ENCODE measurements at places on chromosomes 7 and 10.

DNA sequence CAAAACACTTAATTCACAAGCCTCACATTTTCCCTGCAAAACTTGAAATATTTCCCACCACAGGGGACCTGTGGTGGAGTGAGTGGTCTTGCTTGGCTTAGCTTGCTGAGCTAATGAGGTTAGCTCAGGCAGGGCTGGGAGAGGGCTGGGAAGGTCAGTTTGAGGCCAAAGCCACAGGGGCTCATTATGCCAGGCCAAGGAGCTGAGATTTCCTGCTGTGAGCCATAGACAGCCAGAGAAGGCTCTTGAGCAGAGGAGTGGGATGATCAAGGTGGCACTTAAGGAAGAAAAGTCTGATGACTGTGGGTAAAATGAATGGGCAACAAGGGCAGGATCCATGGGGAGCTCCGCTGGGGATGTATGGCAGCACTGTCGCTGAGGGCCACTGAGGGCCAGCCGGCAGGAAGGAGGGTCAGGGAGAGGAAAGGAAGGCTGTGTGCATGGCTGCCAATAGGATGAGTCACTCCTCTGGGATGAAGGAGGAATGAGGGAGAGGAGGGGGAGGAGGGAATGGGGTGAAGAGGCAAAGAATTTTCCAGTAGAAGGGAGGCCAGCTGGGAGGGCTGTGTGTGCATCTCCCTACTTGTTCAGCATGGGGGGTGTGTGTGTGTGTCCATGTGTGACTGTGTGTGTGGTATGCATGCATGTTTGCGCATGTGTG, 18.7 kb upstream of the ZNF488 start:
- no peak for DNase-seq

DNA sequence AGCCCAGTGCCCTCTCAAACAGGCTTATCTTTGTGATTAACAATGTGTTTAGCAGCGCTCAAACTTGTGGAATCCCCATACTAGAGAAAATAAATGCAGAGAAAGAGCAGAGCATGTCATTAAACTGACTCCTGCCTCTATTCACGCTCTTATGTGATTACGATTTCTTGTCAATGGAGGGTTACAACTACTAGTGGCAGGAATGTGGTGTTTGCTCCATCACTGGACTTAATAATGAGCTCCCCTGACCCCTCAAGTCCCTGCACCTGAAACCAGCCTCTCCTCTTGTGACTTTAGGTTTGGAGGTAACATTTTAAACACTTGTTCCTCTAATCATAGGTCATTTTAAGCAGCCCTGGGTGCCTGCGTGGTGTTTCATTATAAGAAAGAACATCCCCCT, 121.9 kb downstream of the PLPP4 start:
- DNase-seq, result no peak

GRCh38 chr7:873367-874002, 2.9 kb upstream of the GET4 start:
- DNase-seq, result peak; percentile 78

GRCh38 chr10:132546567-132547420, 9.2 kb downstream of the INPP5A start:
- no peak for DNase-seq

DNA sequence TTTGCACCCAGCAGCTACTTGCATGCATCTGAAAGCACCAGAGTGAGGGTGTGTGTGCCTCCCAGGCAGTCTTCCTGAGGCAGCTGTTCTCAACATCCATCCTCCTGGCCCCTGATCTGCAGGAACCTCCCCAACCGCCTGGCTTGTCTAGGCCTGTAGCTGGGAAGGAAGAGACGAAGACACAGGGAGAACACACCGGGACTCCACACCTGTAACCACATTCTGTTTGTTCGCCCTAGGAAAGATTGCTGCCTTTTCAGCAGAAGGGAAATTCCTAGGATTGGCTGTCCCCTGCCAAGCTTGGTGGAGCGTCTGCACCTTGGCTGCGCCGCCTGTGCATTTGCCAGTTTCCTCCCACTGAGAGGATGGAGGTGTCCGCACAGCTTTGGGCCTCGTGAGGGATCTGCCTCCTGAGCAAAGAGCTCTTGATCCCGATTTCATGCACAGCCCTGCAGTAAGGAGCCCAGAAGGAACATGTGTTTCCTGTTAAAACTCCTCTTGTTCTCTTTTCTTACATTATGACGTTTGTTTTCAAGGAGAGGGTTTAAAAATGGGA, 154.6 kb downstream of the TPST1 start:
- no peak for DNase-seq

GRCh38 chr10:92081641-92082040, 158.1 kb downstream of the BTAF1 start:
- no peak for DNase-seq

GRCh38 chr10:77160679-77161078, 476.9 kb downstream of the KCNMA1 start:
- no peak for DNase-seq

- no peak for DNase-seq
Observed at GRCh38 chr7:132518102-132518838, 58.0 kb downstream of the PLXNA4 start.

DNA sequence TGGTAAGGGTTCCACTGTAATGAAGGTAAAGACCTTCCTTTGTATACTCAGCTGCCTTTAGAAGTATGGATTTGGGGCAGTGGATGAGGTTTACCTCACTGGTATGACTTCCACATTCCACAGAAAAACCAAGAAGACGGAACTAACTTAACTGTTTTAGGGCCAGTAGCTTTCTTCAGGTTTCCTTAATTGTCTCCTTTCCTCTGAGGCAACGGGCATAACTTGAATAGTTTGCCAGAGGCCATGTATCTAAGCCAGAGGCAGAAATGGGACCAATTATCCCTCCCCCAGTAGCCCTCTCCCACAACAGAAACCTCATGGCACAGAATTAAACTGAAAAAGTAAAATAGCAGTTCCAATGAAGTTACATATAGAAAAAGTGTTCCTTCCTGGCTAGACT, 281.7 kb downstream of the PHTF2 start:
- no peak for DNase-seq

GRCh38 chr10:122139627-122140170, 131.4 kb upstream of the BTBD16 start:
- DNase-seq, result no peak

DNA sequence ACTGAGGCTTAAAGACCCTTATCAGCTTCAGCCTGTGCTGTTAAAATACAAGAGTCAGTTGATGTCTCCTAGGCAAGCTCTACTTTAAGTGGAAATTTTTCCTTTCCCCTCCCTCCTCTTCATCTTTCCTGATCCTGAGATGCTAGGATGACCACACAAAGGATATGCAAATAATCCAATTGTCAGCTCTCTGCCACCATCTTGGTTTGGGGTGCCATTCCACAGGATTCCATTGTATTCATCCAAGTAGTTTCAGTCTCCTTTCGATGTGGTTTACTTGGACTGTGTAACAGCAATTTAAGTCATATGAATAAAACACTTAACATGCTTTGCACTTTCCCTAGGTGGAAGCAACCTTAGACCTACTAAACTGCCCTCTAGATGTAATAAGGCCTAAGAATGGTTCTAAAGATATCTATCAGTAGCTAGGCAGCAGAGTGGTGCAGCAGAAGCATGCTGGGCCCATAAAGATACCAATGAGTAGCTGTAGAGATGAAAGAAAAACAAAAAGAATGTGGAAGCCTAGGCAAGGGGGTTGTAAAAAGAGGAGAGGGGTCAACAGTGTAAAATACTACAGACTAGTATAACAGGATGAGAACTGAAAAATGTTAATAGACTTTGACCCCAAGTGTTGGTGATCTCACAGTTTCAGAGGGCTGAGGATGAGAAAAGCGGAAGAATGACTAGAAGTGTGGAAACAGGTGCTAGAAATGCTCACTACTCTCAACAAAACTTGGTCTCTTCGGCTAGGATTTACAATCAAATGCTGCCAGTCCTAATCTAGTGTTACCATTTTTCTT, 2.4 kb upstream of the CFAP69 start:
- DNase-seq, result no peak

- no peak for DNase-seq
Observed at GRCh38 chr7:45682836-45683555, 108.8 kb downstream of the ADCY1 start.

DNA sequence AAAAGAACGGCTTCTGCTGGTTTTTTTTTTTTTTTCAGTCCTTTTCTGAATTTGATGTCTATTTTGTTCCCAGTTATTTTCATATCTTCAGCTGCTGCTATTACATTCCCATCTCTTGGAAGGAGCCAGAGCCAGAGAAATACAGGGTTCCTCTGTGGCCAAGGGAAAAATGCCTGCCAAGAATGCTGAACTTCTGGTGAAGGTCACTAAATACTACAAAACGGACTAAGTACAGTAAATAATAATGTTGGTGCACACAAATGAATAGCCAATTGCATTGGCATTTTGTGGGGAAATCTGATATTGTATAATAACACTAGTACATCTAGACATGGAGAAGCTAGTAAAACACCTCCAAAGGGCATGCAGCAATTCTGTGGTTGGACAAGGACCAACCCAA, 56.3 kb upstream of the ZEB1 start:
- DNase-seq, result no peak

DNA sequence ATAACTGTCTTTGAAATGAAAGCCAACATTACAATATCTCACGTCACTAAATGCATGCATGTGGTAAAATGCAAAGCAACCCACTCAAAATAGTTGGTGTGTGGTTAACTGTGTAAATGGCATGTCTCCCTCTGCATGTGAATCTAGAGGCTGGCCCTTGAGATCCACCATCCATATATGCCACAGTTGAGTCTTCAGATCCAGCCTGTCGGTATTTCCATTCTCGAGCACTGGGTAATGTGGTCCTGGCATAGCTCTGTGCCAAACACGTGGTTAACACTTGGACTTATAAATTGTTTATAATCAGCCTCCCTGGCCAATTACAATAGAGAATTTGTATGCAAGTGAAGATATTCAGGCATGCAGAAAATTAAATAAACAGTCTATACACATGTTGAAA, 90.3 kb downstream of the LYZL1 start:
- no peak for DNase-seq

DNA sequence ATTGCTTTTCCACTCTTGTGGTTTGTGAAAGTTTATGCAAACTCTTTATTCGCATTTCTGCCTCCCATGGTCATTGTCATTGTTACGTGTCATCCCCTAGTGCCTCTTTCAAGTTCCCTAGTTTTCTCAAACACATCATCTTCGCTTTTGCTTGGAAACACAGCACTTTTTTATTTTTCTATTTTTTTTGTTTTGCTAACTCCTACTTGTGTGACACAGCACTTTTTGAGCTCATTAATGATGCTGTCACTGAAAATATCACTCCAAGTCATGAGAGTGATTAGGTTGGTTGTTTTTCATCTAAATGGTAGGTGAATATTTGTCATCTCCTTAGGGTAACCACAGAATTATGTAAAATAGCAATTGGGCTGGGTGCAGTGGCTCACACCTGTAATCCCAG, 8.5 kb upstream of the STX1A start:
- no peak for DNase-seq

- peak; percentile 94 for DNase-seq
Observed at GRCh38 chr7:113710310-113711096, 208.3 kb downstream of the PPP1R3A start.

GRCh38 chr7:121083138-121083789, 94.8 kb downstream of the CPED1 start:
- DNase-seq, result no peak

GRCh38 chr7:137454767-137455166, 111.2 kb upstream of the PTN start:
- no peak for DNase-seq

GRCh38 chr7:84224505-84224904, 29.9 kb upstream of the SEMA3A start:
- DNase-seq, result no peak

DNA sequence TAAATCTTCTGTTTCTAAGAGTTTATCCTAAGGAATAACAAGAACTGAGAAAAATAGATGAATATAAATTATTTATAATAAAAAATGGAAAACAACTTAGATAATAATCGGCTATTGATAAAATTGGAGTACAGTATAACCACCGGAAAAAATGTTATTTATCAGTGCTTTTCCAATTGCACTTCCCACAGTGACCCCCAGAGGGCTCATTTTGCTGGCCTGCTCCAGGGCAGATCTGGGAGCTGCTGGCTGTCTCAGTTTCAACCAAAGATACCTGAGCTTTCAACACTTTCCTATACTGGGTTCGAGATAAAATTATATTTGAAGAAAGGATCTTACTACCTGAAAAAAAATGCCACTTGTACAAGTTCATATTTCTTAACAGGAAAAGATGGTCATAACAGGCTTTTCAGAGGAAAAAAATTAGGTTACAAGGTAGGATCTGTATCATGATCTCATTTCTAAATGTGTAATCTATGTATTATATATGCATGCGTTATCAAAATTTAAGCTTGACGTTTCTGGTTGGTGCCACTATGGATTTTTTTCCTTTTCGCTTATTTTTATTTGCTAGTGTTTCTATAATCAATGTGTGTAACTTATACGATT, 165.7 kb downstream of the NPSR1 start:
- peak; percentile 80 for DNase-seq

DNA sequence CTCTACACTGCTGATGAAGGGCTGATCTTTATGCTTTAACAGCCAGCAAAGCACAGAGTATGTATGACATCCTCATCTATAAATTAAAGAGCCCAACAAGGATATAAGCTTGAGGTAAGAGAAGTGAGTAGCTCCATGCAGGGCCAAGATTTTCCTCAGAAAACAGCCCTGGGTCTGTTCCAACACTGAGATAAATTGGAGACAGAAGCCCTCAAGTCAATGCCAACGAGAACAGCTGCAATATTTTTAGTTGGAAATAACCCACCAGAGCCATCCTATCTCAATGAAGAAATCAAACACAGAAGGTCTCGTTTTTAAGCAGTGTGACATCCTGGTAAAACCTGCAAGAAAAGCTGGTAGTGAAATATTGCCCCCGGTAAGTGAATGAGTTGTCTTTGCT, 297.0 kb upstream of the AUTS2 start:
- no peak for DNase-seq

DNA sequence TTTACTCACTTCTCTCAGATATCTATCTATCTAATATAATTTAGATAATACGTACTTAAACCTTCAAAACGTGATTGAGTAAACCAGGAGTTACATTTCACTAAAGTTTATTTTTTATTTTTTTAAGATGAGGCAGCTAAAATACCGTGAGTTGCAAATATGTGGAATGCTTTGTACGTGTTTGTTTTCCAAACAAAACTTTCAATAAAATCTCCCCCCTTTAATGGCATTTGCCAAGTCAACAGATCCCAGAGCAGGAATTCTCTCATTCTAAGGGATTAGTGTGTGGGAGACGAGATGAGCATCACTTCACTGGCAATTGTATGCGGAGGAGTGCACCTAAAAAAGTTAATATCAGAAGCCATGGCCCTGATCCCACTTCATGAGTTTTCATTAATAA, 53.7 kb upstream of the MAGI2 start:
- no peak for DNase-seq

GRCh38 chr7:114944745-114945625, 23.1 kb downstream of the MDFIC start:
- DNase-seq, result no peak
